ENCODE measurements at places on chromosomes 16 and 17. TPM values are rescaled to one million over a fixed set of nuclear protein-coding genes. Genes with fewer than 3 reads are reported as not detected.
A peak's percentile ranks its signal among the peaks of the same experiment; 100 is the strongest.

- H3K4me1 ChIP-seq = peaks cover 21% of the 10 kb centered on the region
- H3K27ac ChIP-seq = no peak overlapping the region
- H3K36me3 ChIP-seq = peaks cover 8% of the 10 kb centered on the region
- H3K4me3 ChIP-seq = no peak overlapping the region
- peak; percentile 76 for DNase-seq
Measured at GRCh38 chr16:57530104-57530521, 6.3 kb downstream of the CCDC102A start.

DNA sequence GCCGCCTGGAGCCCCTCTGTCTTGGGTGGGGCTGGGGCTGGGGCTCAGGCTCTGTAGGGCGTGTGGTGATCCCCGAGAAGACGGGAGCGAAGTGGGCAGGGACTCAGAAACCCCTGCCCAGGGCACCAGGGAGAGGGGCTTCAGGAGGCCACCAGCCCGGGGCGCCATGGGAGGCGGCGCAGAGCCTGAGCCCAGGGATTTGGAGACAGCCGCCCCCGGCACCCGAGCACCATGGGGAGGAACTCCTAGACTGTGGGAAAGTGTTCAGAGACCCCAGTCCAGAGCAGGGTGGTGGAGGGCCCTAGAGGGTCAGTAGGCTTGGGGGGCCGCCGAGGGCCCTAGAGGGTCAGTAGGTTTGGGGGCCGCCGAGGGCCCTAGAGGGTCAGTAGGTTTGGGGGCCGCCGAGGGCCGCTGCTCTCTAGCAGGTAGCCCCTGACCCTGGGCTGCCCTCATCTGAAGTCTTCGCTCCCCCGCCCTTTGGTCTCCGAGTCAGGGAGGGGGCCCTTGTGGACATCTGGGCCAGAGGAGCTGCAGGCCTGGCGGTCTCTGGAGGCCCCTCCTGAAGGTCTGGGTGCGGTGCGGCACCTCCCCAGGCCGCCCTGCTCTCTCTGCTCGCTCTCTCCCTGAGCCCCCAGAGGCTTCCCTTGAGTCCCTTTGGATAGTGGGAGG, 734 bp downstream of the ARHGDIG start:
- H3K4me3 ChIP-seq = no peak overlapping the region
- no peak for DNase-seq
- no peaks in the 10 kb centered on the region for H3K36me3 ChIP-seq

DNA sequence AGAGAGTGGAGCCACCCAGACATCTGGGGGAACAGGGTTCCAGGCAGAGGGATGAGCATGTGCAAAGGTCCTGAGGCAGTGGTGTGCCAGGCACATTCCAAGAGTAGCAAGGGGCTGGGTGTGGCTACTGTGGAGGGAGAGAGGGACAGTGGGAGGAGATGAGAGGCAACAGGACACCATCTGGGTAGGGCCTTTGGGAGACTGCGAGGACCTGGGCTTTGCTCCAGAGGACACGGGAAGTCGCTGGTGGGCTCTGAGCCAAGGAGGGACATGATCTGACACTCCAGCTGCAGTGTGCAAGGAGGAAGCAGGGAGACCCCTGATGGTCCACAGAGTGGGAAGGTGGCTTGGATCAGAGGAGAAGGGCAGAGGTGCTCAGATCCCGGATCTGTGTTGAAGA, 56.7 kb upstream of the MED9 start:
- H3K27me3 ChIP-seq = no peaks in the 10 kb centered on the region
- no peaks in the 10 kb centered on the region for H3K36me3 ChIP-seq
- peaks cover 12% of the 10 kb centered on the region for H3K4me1 ChIP-seq

ABCC11 gene
- under 0.01 TPM for total RNA-seq

DNA sequence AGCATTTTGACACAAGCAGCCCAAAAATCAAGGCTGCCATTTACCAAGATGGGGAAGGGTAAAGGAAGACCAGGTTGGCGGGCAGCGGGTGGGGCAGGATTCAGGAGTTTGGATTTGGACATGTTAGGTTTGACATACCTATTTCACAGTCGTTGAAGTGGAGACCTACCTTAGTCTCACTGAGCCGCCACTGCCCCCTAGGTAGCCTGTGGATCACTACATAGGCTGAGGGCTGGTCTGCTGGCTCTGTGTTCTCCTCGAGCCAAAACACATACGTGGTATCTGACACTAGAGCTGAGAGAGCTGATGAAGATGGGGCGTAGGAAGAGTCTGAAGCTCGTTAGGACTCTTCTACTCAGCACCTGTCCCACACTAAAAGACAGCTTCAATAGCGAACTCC, 115.1 kb downstream of the HIC1 start:
- peaks cover 31% of the 10 kb centered on the region for H3K4me1 ChIP-seq
- no peaks in the 10 kb centered on the region for H3K27me3 ChIP-seq
- no peak overlapping the region for H3K4me3 ChIP-seq
- H3K27ac ChIP-seq = no peak overlapping the region
- DNase-seq = no peak

- H3K27me3 ChIP-seq = peaks cover 27% of the 10 kb centered on the region
- DNase-seq = no peak
- H3K4me3 ChIP-seq = no peak overlapping the region
- H3K27ac ChIP-seq = no peak overlapping the region
Measured at GRCh38 chr17:34424814-34425491, 61.9 kb upstream of the CCL1 start.

Measured in IMR-90 (cell line).